Cerebellar nuclear complex (tissue), 1 donor: ENCODE measurements at places on chromosomes 13 and 19.

DNA sequence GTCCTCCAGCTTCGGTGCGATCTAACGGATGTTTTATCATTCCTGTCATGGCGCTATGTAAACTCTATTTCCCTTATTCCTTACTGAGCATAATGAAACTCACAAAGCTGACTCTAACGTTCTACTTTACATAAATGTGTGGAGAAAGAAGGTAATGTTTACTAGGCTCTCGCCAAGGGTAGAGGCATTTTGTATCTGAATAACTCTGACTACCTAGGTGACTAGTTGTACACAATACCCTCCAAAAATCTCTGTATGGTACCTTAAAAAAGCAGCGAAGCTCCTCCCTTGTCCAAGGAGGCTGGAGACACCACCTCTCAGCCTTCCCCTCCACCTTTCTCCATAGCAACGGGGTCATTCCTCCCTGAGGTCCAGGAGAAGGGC is 316 bp upstream of the ZNF530 start:
- DNase-seq, result no peak

DNA sequence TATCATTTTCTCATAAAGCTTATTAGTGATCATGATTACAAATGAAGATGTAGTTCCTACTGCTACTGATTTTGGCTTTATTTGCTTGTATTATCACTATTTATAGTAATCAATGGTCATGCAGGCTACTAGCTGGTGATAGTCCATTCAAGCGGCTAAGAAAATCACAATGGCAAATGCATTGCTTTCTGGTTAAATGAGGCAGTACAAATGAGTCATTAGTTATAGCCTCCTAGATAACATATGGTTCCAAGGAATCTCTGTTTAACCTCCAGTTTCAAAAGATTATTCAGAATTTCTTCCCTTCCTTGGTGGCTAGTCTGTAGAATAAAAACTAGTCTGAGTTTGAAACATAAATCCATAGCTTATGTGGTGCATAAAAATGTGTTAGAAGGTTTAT is 141.3 kb upstream of the HTR2A start:
- no peak for DNase-seq

DNA sequence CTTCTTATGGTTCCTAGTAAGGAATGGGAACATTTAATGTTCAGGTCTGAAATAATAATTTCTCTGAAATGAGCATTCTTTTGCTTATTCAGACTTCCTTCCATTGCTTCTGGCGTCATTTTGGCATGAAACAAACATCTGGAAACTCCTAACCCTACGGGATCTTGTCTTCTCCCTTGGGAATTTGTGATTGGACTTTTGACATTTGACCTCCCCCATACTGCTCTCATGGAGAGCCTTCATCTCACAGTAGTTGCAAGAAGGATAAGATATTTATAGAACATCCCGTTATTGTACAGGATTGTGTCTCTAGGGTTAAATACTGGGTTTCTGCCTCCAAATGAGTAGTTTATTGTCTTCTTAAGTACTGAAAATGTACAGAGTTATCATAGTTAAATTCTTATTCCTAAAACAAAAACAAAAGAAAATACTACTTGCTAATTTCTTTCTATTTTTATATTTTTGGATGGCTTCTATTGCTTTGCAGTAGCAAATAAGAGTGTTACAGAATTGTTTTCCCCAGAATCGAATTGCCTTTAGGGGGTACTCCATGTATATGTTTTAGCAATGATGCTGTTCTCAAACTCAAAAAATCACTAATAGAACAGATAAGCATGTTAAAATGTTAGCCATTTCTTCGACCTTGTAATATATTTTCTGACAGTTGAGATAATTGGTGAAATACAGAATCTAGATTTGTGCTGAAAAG is 366.8 kb downstream of the DLEU7 start:
- DNase-seq, result no peak

DNA sequence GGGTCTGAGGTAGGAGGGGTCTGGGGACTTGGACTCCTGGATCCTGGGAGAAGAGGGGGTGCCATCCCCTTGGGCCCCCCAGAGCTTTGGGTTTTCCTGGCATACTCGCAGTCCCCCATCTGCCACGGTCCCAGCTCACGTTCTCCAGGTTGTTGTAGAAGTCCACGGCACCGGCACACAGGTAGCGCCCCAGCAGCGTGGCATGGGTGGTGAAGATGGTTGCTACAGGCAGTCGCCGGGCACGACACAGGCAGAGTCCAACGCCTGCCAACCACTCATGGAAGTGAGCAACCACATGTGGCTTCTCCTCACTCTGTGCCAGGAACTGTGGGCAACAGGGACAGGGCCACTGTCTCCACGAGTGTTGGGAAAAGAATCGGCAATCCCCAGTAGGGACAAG is 7.4 kb downstream of the GYS1 start:
- DNase-seq, result no peak

GRCh38 chr19:30670011-30670329 is 297.8 kb downstream of the ZNF536 start:
- no peak for DNase-seq

- DNase-seq, result no peak
Observed at GRCh38 chr13:22336460-22336859, 665.6 kb downstream of the FGF9 start.

GRCh38 chr19:1273263-1274041 is 1.9 kb upstream of the FAM174C start:
- no peak for DNase-seq

- no peak for DNase-seq
Observed at GRCh38 chr19:46491975-46492682, 3.5 kb downstream of the PNMA8B start.

GRCh38 chr19:45567609-45568008 is 17.0 kb downstream of the OPA3 start:
- DNase-seq, result no peak

- DNase-seq, result no peak
Observed at GRCh38 chr13:114063545-114064449, 68.6 kb downstream of the RASA3 start.

- peak; percentile 74 for DNase-seq
Observed at GRCh38 chr19:2462635-2463421, 6.1 kb upstream of the LMNB2 start.

GRCh38 chr19:4061178-4061682 is 5.5 kb downstream of the ZBTB7A start:
- DNase-seq, result no peak

DNA sequence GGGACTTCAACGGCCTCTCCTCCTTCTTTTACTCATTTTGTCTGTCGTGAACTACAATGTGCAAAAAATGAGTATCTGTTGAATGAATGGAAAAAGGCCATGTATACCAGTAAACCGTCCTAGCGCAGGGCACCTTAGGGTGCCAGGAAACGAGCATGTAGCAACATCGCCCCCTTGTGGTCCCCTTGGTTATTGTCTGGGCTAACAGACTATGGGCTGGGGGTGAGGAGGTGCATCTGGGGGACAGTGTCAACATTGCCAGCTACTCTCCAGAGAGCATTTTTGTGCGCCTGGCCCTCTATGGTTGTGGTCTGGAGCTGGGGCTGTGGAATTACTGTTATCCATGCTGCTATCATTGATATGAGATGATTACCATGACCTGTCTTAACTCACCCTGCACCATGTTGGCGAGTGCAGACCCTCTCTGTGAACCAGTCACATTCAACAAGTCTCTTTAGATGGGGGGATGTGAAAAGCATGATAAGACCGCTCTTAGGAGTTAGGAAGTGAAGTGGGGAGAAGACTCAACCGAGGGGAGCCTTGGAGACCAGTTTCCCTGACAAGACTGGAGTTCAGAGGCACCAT is 22.8 kb upstream of the SIGLEC11 start:
- no peak for DNase-seq

DNA sequence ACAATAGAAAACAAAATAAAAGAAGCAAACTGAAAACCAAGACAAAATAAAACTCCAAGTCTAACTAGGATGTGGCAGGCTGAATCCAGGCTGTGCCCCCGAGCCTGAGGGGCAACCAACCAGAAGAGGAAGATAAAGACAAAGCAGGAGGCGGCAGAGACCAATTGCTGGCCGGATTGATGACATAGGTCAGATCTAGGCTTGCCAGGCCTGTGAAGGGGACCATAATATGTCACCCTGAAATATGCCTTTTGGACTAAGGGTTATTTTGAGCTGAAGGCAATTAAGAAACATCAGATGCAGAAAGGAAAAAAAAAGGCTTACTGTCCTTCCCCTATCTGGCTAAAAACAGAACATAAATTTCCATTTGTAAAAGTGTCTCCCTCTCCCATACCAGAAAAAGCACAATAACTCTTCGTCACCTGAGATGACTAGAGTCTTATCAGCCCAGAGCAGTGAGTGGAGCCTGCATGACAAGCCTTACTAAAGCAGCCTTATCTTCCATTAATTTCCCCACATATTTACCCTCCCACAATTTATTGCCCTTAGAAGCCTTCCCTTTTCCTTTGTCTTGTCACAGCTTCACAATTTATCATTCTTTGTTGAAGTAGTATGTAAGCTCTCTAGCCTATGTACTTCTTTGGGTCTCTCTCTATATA is 22.8 kb downstream of the ATP8A2 start:
- DNase-seq, result no peak

- no peak for DNase-seq
Observed at GRCh38 chr19:36125557-36125956, 10.3 kb downstream of the TBCB start.

DNA sequence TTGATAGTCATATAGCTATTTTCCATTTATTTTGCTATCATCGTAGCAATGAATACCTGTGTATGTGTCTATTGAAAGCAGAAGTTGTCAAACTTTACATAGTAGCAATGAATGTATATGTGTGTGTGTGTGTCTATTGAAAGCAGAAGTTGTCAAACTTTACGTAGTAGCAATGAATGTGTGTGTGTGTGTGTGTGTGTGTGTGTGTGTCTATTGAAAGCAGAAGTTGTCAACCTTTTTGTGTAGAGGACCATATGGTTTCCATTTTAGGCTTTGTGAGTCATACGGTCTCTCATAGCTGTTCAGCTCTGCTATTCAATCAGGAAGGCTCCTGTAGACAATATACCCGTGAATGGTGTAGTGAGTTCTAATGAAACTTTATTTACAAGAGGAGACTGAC is 20.8 kb downstream of the NLRP4 start:
- DNase-seq, result no peak

DNA sequence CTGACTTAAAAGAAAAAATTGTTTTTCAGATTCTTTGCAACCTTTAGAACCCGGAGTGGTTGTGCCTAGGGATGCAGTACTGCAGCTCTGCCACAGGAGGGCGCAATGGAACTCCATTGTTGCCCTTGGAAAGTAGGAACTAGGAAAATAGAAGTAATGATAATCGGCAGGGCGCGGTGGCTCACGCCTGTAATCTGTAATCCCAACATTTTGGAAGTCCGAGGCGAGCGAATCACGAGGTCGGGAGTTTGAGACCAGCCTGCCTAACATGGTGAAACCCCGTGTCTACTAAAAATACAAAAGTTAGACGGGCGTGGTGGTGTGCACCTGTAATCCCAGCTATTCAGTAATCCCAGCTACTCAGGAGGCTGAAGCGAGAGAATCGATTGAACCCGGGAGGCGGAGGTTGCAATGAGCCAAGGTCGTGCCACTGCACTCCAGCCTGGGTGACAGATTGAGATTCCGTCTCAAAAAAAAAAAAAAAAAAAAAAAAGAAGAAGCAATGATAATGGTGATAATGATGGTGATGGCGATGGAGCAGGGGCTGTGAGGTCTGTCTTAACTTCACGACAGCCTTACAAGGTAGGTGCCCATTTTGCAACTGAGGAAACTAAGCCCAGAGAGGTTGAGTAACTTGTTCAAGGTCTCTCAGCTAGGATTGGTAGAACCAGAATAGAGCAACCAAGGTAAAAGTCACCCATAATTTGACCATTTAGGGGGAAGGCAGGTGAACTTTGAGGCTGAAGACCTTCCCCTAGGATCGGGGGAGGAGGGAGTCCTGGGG is 5.5 kb upstream of the ADAMTS10 start:
- no peak for DNase-seq

DNA sequence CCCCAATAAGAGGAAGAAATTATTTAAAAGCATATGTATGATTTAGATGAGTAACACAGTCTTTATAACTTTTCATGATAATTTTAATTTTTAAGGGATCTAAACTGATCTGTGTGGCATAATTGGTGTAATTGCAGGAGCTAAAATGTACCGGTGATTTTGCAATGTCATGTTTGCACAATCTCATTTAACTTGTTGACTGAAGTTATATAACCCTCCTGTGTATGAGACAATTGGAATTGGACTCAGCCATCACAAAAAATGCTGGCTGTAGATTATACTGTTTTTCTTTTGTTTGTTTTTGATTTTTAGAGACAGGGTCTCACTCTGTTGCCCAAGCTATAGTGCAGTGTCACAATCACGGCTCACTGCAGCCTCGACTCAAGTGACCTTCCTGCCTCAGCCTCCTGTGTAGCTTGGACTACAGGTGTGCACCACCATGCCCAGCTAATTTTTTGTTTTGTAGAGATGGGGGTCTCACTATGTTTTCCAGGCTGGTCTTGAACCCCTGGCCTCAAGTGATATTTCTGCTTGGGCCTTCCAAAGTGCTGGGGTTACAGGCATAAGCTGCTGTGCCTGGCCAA is 26.1 kb downstream of the FGF9 start:
- no peak for DNase-seq

DNA sequence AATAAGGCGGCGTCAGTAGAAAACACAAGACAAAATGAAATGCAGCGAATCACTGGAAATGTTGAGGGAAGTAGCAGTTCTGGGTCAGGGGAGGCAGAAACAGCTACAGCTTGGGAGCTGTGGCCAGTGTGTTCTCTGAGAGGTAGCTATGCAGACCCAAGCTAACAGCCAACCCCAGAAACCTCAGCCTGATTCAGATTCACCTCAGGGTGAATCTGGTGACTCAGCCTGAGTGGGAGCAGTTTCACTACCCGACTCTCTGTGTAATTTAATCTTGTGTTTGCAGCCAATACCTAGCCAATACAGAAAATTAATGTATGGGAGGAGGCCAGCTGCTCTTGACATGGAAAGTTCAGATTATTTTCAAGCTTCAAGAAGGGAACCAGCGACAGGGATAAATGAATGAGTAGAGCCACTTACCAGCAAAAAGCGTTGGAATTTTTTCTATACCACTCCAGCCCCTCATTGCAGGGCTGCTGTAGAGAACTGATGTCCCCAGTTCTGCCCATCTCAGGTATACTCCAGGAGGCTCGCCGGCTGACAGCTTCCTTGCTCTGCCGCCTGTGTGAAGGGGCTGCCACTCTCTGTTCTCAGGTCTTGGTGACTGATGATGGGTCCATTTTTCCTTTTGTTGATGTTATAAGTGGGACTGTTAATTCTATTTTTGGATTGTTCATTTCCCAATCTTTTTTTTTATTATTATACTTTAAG is 8.9 kb downstream of the IGFL3 start:
- no peak for DNase-seq

- no peak for DNase-seq
Observed at GRCh38 chr13:103315711-103316110, 249.5 kb upstream of the SLC10A2 start.

GRCh38 chr13:49497272-49497671 is 1.5 kb downstream of the PHF11 start:
- no peak for DNase-seq

GRCh38 chr13:113094410-113094800 is 11.2 kb upstream of the F7 start:
- no peak for DNase-seq

GRCh38 chr13:57624565-57625435 is 6.7 kb upstream of the PCDH17 start:
- DNase-seq, result no peak

DNA sequence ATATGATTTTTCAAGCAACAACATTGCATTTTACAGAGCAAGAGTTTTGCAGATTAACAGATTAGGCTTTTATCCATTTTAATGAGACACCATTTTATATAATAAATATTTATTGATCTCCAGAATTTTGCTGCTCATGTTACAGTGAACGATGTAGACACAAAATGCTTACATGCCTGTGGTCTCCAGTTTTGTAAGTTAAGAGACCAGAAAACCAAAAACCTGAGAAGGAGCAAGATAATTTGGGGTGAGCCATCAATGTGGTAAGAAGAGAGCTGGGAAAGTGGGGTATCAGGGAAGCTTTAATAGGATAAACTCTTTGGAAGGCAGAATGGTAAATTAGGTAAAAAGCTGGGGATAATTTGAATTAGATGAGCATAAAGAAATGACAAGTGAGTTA is 2100.5 kb upstream of the PCDH20 start:
- DNase-seq, result no peak
